ENCODE measurements at places on chromosomes 2 and 18.
A peak's percentile ranks its signal among the peaks of the same experiment; 100 is the strongest.

DNA sequence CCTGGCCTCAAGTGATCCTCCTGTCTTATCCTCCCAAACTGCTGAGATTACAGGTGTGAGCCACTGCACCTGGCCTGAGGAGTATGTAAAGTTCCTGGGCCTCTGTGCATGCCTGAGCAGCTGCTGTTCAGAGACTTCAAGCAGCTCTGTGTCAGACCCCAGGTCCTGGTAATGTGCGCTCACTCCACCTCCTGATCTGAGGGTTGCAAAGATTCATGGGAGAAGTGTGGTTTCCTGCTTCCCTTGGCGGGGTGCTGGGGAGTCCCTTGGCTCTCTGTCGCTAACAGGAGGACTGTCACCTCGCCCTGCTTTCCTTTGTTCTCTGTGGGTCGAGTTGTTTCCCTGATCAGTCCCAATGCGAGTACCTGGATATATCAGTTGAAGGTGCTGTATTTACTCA is 8.6 kb upstream of the IL36A start:
- peak; percentile 43 for DNase-seq

- no peak for DNase-seq
These were observed 8.2 kb downstream of the GDF7 start for GRCh38 chr2:20674974-20675679.

- no peak for DNase-seq
These were observed 488.6 kb downstream of the CPS1 start for GRCh38 chr2:211045025-211045424.

GRCh38 chr2:217195016-217195415 is 335.2 kb upstream of the TNP1 start:
- DNase-seq: no peak

- DNase-seq: no peak
These were observed 757.8 kb downstream of the TRIB2 start for GRCh38 chr2:13474538-13474937.

DNA sequence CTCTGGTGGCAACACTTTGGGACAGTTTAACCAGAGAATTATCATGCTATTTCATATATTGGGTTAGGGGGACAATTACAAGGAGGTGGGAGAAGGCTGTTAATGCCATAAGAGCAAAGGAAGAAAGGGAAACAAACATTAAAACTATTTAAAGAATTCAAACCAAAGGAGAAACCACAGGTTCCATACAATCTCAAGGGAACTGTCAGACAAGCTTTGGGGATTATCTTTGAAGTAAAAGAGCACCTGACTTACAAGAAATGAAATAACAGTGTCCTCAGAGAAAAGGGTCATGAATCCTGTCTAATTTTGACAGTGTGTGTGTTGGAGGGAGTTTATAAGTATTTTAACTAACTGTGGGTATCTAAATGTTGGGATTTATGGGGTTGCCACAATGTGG is 44.4 kb downstream of the CERS6 start:
- no peak for DNase-seq

DNA sequence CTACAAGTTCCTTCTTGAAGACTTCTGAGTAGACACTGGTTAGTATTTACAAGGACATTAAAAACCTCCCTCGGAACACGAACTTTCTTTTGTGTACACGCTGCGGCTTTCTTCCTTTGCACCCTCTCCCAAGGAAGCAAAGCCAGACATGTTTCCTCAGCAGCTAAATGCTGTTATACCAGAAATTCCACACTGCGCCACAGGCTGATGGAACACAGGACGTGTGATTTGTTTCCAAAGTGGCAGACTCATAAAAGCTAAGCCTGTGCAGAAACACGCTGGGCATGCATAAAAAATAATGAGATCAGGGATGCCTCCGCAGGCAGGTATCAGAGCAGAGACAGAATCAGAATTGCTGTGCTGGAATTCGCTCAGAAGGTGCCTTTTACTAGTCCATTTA is 73.0 kb upstream of the RGPD5 start:
- DNase-seq: no peak

- no peak for DNase-seq
These were observed 33.7 kb upstream of the CCBE1 start for GRCh38 chr18:59730896-59731295.

- DNase-seq: no peak
These were observed 43.7 kb downstream of the AGAP1 start for GRCh38 chr2:235537587-235537986.

DNA sequence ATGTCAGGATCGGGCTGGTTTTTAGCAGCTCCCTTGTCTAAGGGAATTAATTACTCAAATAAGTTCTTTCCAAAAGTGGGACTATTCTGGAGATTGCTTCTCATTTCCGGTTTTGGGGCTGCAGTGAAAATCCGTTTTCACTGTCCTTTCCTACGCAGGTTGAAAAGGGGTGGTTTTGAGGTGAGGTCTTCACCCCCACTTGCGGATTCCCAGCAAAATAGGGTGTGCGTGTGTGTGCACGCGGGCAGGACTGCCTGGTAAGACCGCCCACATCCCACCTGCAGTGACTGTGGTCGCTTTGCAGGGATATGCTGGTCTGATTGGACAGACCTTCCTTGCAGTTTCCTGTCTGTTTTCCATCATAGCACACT is 472 bp upstream of the PLEKHM3 start:
- no peak for DNase-seq

GRCh38 chr2:24929230-24929629 is 9.2 kb upstream of the ADCY3 start:
- no peak for DNase-seq

DNA sequence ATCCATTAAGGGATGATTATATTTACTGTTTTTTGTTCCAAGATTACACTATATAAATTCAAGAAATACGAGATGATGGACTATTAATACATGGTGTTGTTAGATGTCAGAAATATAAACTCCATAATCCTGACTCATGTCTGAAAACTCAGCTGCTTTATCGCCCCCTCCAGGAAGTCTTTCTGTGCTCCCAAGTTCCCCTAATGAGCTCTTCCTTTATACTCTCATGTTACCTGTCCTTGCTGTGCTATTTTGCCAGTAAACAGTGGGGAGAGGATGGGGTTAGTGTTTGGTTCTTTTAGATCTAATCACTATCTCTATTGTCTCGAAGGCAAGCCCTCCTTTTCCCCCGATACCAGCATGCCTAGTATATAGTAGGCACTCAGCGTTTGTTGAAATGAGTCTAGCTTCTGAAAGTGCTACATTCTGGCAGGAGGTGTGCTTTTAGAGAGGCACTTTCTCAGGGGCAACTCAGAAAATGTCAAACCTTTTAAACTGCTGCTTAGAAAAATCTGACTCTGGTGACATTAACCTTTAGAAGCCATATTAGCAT is 21.4 kb upstream of the BARD1 start:
- no peak for DNase-seq

DNA sequence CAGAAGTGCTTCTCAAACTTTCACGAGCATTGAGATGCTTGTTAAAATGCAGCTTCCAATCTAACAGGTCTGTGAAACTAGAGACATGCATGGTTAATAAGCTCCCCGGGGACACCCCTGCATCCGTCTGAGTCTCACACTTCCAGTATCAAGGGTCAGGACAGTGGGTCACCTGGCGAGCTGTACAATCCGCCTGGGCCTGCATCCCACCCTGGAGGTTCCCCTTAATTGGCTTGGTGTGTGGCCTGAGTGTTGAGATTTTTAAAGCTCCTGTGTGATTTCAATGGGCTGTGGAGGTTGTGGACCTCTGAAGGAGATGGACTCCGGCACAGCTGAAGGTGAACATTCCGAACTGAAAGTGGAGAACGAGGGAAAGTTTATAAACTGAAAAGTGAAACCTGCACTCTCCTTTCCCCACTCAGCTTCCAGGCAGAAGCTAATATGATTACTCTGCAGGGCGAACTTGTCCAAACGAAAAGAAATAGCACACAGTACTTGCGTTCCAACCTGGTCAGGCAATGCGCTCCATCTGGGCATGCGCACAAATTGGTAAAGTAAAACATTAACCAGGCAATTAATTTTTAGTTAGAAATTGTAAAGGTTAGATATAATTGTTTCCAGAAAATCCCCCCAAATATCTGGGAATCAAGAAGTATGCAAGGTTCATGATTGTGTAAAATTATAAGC is 191.7 kb upstream of the ALKAL2 start:
- DNase-seq: no peak

DNA sequence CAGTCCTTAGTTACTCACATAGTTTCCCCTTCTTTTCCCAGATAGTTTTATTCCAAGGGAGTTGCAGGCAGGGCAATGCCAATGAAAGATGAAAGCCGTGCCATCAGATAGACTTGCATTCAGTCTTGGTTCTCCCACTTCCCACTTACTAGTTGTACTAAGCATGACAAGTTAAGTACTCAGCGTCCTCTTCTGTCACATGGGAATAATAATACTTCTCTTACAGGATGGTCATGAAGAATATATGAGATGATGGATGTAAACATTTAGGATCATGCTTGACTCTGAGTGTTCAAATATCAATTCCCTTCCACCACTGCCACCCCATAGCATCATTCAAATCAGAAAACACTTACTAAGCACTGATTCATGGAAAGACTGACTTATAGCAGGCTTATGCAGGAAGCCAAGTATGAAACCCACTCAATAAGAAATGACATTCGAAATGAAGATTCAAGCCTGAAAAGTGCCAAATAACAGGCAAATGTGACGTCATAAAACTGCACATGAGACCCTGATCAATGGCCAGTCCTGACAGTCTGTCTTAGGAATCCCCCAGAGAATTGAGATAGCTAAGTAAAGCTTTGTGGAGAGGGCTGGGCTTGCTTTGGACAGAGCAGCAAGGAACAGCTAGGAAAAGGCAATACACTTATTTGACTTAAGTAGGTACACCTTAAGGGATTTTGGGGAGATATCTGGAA is 11.1 kb upstream of the EVA1A start:
- no peak for DNase-seq

- peak; percentile 71 for DNase-seq
These were observed 12.2 kb downstream of the BIN1 start for GRCh38 chr2:127094509-127095366.

- DNase-seq: no peak
These were observed 62.9 kb downstream of the AFTPH start for GRCh38 chr2:64586883-64587481.

GRCh38 chr2:153944800-153945199 is 73.1 kb downstream of the GALNT13 start:
- no peak for DNase-seq

GRCh38 chr2:44168681-44169154 is at the start of gene PPM1B:
PPM1B (plus strand) TSS chr2:44168875; CDS start chr2:44201200, 32,325 bp downstream.
- DNase-seq: peak; percentile 100

All from mucosa of descending colon (tissue), 3 donors.